NCI-H1694 (cell line): ENCODE measurements at places on chromosomes 4 and X.

GRCh38 chrX:123525123-123525725, 207.6 kb downstream of the THOC2 start:
- no peak for DNase-seq

DNA sequence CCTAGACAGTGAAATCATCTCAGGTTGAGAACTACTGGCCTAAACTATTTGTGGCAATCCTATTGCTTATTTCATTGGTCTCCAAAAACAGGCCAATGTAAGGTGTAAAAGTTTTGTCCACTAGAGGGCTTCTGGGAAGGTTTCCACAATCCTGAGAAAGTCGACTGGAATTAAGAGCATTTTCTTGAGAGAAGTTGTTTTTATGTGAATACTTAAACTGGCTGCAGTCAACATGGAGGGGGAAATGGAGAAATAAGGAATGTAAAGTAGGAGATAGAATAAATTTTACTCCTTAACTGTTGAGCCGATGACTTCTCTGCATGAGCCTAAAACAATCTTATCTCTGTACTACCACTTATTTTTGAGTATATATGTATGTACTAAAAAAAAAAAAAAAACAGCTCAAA, 11.0 kb upstream of the EIF4E start:
- DNase-seq: peak; percentile 4

DNA sequence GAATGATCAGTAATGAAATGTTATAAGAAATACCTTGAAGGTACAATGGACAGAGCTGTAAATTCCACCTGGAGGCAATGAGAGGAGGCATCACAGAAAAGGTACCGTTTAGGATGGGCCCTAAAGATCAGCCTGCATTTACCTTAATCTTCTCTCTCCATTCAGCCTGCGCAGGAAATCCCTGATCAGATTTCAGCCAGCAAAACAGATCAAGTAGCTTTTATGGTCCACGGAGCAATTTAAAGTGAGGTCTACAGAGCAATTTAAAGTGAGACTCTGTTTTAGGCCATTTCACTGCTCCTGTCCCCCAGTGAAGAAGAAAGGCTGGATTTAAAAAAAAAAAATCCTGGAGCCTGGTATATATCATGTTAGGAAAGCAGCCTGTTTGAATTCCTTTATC, 195.1 kb upstream of the VCX start:
- no peak for DNase-seq

- no peak for DNase-seq
Measured at GRCh38 chrX:122703762-122704161, 480.3 kb upstream of the GRIA3 start.

GRCh38 chr4:123616951-123617461, 220.4 kb downstream of the SPRY1 start:
- DNase-seq: no peak

DNA sequence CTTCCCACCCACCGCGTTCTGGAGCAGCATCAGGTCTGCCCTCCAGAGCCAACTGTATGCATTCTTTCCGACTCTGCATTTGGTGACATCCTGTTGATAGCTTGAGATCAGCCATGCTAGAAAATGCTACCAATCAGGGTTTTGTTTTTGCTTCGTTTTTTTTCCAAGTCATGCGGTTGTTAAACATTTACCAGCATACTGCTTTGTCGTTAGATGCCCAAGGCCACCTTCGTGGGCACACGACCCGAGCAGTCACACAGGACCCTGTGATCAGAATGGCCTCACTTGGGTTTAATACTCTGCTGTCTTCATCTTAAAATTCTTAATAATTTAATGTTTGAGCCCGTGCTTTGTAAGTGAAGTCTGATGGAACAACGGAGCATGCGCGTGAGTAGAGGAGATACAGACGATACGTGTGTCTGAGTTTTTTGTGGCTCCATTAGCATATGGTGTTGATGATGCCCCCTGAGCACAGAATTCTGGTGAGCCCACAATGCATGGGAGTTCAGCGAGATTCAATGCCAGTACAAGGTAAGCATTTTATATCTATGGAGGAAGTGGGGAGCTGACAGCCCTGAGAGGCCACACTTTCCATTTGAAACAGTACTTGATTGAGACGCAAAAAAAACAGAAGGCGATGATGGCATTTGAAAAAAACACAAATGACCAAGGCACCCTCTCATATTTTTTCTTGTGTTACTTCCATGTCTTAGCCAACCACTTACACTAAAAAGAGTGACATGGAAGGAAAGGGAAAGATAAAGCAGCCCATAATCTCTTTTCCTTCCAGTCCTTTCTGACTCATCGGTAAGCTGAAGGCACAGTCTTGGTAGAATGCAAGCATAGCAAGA, 323.6 kb downstream of the BCOR start:
- no peak for DNase-seq

- DNase-seq: peak; percentile 68
Measured at GRCh38 chr4:75995727-75996126, 5.0 kb upstream of the SDAD1 start.

GRCh38 chrX:55867708-55868107, 150.2 kb downstream of the RRAGB start:
- no peak for DNase-seq

- no peak for DNase-seq
Measured at GRCh38 chr4:108058685-108059440, 69.2 kb downstream of the HADH start.

- no peak for DNase-seq
Measured at GRCh38 chr4:89258506-89258905, 49.1 kb downstream of the GPRIN3 start.

DNA sequence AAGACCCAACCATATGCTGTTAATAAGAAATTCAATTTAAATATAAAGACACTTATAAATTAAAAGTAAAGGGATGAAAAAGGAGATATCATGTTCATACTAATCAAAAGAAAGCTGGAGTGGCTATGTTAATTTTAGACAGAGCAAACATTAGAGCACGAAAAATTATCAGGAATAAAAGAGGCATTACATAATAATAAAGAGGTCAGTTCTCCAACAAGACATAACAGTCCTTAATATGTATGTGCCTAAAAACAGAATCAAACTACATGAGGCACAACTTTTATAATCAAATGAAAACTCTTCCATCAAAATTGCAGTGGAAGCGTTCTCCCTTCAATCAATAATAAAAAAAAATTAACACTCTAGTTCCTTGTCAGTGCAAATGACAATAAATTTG, 62.6 kb downstream of the ARHGEF6 start:
- no peak for DNase-seq

DNA sequence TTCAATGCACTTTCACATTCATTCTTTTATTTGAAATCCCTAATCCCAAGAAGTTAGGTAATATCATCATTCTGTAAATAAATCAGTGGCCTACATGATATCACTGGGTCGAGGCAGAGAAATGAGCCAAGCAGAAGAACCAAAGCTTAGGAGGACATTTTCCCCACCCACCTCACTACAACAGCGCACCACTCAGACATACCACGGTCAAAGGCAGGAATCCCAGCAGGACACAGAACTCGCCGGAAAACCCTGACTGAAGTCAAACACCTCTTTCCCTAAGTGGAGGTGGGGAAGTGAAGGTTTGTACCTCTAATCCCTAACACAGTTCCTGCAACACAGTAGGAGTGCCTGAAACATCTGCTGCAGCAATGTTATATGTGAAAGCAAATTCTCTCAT, 21.5 kb downstream of the RELL1 start:
- no peak for DNase-seq

DNA sequence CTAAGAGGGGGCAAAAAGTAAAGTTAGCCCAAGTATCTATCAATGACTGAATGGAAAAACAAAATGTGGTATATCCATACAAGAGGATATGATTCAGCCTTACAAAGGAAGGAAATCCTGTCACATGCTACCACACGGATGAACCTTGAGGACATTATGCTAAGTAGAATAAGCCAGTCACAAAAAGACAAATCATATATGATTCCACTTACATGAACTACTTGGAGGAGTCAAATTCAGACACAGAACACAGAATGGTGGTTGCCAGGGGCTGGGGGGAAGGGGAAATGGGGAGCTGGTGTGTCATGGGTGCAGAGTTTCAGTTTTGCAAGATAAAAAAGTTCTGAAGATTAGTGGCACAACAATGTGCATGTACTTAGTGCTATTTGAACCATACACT, 101.8 kb downstream of the SH3KBP1 start:
- no peak for DNase-seq

- DNase-seq: no peak
Measured at GRCh38 chr4:3871881-3872833, 106.0 kb downstream of the ADRA2C start.

- DNase-seq: no peak
Measured at GRCh38 chr4:137370206-137370633, 162.1 kb downstream of the PCDH18 start.

DNA sequence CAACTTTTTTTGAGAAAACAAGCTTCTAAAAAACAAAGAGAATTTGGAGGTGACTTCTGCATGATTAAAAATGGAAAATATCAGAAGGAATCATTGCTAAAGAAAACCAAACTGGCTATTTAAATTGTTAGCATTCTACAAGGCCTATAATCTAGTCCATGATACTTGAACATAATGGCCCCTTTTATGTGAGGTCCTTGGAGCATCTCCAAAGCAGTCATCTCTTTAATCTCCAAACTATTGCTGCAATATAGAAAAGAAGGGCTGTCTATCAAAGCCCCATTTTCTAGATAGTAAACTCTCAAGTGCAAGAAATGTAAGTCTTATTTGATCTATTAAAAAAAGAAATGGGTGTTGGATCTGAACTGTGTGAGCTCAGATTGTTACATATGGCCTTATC, 615.1 kb downstream of the CENPC start:
- DNase-seq: no peak

DNA sequence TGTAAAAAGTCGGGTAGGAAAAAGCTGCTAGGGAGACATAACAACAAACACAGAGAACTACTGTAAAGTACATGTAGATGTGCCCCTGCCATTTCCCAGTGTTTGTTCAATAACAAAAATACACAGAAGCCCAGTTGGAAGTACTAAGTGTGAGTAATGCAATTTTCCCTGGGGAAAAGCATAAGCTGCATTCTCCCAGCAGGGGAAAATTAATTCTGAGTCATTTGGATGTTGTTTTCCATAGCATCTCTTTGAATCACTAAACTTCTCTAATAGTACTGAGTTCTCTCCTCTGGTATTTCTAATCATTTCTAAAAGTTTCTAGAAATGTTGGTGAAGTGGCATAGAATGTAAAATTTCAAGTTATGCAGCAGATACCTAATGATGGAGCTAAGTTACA, 1114.9 kb downstream of the C4orf33 start:
- no peak for DNase-seq

GRCh38 chr4:48410812-48411211, 69.5 kb downstream of the SLAIN2 start:
- DNase-seq: no peak

GRCh38 chr4:77308843-77309242, 151.8 kb downstream of the CCNG2 start:
- DNase-seq: peak; percentile 20

- no peak for DNase-seq
Measured at GRCh38 chrX:1423215-1423614, 29.5 kb downstream of the ASMTL start.
